ENCODE measurements at places on chromosomes 5 and 9.
A peak's percentile ranks its signal among the peaks of the same experiment; 100 is the strongest.

DNA sequence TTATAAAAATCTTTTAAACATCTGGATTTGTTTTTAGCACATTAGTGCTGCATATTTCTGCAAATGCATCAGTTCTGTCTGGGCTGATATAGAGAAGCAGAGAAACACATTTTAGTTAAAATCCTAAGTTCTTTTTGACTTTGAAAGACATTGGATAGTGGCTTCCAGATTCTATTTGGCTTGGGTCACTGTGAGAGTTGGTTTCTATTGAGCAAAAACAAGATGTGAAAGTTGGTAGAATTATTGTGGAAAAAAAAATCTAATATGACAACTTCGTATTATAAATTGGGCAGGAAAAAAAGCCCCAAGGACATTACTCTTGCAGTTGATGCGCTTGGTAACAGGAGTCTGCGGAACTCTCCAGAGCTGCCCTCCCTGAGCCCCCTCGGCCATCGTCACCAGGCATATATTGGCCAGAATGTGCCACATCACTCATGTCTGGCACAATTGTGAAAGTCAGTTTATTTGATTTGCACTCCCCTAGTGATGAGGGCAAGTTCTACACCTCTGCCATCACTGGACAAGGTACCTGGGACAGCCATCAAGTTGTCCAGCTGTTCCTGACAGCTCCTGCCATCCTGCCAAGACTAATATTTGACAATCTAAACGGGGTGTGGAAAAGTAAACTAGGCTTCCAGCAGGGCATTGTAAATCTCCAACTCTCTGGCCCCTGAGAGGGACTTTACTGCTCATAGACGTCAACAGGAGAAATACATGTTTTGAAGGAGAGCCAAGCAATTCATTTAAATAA lies 334.5 kb downstream of the TENT4A start:
- DNase-seq, result no peak

DNA sequence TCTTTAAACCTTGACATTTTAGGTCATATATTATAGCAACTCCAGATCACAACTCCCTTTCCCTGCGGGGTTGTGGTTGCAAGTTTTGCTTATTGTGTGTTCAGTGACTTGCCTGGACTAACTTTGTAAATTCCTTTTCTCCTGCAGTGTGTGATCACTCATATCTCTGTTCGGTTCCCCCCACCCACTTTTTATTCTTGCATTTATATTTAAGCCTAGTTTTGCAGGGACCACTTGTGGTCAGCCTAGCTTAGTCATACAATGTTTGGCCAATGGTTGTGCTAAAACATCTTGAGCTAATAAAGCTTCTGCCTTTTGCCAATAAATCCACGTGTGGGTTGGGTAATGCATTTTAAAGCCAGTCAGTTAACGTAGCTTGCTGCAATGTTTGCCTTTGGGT lies 146.5 kb upstream of the IRX4 start:
- no peak for DNase-seq

- no peak for DNase-seq
Observed at GRCh38 chr5:149804478-149805450, 74.7 kb downstream of the PPARGC1B start.

DNA sequence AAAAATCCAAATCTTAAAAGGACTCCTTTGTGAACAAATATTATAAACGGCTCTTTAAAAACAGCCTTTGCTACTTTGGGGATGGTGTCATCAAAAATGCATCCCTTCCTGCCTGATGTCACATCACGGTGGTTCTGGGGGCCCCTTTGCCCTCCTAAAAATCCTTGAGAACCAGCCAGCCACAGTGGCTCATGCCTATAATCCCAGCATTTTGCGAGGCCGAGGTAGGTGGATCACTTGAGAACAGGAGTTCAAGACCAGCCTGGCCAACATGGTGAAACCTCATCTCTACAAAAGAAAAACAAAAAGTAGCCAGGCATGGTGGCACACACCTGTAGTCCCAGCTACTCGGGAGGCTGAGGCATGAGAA lies 43.9 kb downstream of the FNBP1 start:
- DNase-seq, result no peak

DNA sequence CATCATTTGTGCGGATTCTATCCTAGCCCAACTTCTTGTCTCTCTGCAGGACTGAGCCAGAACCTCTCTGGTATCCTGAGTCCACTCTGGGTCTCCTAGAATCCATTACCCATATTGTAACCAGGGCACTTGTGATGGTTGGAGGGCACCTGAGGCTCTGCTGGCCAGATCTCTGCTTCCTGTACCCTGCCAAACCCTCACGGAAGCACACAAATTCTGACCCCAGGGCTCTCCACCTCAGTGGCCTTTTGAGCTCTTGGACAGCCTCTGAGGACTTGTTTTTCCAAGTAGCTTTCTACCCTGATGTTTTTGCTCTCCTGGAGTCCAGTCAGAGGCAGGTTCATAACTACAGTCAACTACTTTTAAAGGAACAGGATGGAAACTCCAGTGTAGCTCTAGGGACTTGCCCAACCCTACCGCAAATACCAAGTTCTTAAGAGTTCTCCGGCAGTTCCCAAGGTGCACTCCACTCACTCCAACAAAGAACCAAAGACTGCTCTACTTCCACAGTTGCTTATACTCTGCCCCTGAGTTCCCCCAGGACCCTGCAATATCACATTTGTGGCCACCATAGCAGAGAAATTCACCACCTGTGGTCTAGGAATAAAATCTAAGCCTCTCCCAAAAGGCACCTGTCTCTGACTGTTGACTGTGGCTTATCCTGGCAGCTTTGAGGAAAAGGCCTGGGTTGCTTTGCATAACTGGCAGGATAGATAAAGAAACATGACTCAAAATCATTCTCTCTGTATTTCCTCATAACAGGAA lies 9.6 kb downstream of the PIP5K1B start:
- DNase-seq, result no peak

- no peak for DNase-seq
Observed at GRCh38 chr9:122334916-122335315, 35.9 kb upstream of the PTGS1 start.

DNA sequence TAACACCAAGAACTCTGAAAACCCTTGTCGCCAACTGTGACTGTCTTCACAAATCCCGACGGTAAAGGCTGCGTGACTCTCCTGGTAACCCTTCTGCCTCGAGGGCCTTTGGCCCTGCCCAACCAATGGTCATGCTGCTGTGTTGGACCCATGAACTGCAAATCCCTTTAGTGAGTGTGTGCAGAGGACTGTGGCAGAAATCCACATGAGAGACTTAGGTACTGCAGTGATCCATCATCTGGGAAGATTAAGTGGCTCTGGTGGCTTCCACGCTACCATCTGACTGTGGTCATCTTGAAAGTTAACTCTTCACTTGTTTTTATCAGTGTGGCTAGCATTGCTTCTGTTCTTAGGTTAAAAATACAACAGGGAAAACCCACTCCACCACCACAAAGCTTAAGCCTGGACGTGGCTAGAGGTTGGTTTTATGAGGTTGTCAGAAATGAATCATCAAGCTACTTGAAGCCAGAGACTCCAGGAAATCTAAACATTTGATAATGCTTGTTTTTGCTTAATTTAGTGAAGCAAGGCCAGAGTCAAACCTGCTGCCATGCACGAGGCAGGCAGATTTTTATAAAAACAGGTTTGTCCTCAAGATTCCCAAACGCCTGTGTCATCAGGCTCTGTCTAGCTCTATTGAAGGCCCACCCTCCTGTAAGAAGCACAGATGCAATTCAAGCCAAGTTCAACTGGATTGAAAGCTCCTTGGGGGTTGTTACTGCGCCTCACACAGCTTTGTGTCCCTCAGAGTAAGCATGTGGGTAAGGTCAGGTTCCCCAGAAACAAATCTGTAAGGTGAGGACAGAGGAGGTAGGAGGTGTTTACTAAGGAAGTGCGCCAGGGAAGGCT lies 52.7 kb upstream of the ERCC6L2 start:
- peak; percentile 40 for DNase-seq

GRCh38 chr9:78871452-78872331 lies 574.8 kb downstream of the PSAT1 start:
- DNase-seq, result peak; percentile 57

DNA sequence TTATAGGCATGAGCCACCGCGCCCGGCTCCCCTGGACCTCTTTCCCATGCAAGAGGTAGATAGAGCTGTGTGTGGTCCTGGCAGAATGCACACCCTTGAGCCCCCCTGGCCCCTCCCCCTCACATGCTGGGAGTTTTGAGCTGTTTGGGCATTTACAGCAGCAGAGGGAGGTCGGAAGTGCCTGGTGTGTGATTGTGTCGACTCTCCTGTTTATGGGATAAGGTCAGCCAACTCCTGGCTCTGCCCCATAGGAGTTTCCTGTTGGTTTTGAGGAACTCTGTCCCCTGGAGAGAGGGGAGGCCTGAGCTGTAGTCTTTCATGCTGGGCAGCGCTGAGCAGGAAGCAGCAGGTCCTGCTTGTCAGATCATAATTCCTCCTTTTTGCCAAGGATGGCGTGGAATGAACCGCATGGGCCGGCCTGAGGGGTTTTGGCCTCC lies 6.0 kb downstream of the LRRC8A start:
- DNase-seq, result no peak

- no peak for DNase-seq
Observed at GRCh38 chr5:76964060-76964459, 11.2 kb downstream of the CRHBP start.

GRCh38 chr5:1202798-1203185 lies 1.4 kb downstream of the SLC6A19 start:
- DNase-seq, result no peak

- DNase-seq, result no peak
Observed at GRCh38 chr5:139795074-139796001, at the start of gene PSD2. Gene PSD2 (plus strand): TSS chr5:139795808. CDS start chr5:139809441, 13,633 bp downstream.

Measured in amniotic stem cell (primary cell).